ENCODE measurements at places on chromosomes 5 and 9. TPM values are rescaled to one million over a fixed set of nuclear protein-coding genes. Genes with fewer than 3 reads are reported as not detected.

DNA sequence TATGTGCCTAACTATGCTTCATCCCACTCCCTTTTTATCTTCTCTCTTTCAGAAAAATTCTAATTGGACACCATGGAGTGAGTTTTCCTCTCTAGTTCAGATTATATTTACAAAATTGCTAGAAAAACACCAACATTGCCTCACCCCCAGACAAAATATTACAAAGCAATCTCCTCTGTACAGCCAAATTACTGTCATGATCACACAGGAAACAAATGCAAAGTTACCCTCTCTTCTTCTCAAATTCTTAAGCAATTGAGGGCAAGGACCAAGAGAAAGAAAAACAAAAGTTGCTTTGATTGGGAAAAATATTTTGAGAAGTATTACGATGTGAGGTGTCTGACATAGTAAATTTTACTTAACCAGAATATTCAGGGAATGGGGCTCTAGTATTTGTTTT is 30.8 kb upstream of the ABCA1 start:
- DNase-seq, result no peak

- no peak for DNase-seq
Observed at GRCh38 chr5:88805151-88805784, 77.7 kb downstream of the MEF2C start.

MACIR gene
- polyA plus RNA-seq, result 19.6 TPM

- no peak for DNase-seq
Observed at GRCh38 chr9:103755986-103756385, 338.1 kb upstream of the SMC2 start.

EFNA5 gene
- 25.3 TPM for polyA plus RNA-seq

- DNase-seq, result no peak
Observed at GRCh38 chr5:126000507-126000906, 422.7 kb upstream of the GRAMD2B start.

NIM1K gene
- polyA plus RNA-seq, result 0.85 TPM

DNA sequence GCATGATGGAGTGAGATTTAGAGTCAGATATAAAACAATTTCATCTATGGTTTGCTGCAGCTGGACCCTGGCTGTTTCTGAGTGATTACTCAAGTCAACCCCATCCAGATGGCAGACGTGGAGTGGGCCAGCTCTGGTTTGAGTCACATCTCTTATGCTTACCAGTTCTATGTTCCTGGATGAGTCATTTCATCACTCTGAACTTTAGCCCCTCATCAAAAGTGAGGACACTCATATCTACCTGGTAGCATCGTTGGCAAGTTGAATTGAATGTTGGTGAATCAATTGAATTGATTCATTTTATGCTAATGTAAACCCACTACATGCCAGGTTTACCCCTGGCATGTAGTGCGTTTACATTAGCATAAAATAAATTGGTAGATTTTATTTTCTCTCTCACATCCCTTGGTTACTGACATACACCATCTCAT is 176.4 kb downstream of the FGF18 start:
- DNase-seq, result no peak
